ENCODE measurements at places on chromosomes 5 and 9.

DNA sequence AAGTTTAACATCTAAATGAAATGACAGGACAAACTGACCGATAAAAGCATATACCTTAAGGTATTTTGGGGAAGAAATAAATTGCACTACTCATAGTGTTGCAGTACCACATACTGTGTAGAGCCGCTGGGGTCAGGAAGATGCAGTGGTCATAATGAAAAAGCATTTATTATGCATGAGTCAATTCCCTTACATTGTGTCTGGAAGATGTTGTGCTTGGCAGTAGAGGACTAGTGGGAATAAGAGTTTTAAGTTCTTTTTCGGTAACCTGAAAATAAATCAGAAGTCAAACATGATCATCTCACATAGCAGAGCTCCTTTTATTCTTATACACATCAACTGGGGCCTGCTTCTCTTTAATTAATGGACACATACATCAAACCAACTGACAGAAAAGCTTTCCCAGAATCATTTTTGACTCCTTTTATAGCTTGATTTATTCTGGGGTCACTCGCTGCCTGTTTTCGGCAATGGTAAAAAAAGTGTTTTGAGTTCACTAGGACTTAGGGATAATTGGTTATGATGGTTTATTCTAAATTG is 262.5 kb upstream of the CHD1 start:
- no peak for DNase-seq

DNA sequence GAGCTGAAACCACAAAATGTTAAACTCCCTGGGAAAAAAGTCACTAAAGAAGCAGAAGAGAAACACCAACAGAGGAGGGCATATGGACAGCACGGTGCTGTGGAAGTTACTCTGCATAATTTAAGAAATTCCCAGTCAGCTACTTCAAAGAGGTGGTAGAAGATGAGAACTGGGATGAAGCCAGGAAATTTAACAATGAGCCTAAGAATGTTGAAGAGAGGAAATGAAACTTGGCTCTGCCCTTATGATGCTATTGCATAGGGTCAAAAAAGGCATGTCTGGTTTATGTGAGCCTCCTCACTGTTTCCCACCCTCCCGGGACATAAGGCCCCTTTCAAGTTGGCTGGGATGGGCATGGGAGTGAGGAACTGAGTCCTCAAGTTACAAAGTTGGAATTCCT is 25.4 kb upstream of the SNX18 start:
- DNase-seq: no peak

DNA sequence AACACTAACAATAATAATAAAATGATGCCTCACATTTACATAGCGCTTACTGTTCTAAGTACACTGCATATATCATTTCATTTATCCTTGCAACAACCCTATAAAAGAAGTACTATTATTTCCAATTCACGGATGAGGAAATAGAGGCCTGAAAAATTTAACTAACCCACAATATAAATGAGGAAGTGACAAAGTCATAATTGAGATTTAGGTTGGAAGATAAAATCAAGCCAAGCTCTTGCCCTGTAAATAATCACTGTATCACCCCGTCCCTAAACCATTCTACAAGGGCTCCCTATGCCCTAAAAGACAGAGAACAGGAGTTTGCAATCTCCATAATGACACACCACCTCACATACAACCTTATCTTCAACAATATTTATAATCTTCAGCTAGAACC is 49.6 kb downstream of the STRBP start:
- no peak for DNase-seq

GRCh38 chr5:132277971-132278853 is 16.0 kb upstream of the SLC22A4 start:
- DNase-seq: no peak

DNA sequence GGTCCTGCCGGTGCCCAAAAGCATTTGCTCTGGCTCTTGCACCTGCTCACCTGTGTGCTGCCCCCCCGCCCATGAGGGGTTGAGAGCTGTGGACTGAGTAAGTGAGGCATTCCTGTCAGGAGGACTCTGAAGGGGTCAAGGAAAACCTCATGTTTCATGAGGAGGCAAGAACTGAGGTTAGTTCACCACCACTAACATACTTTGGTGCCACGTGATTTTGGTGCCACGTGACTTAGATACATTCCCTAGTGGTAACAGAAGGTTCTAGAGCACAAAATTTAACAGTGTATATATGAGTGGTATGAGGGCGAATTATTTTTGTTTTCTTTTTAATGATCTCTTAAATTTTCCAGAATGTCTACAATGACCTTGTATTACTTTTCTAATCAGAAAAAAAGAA is 6.3 kb upstream of the IL12B start:
- no peak for DNase-seq

GRCh38 chr9:89379508-89380115 is 61.3 kb downstream of the SECISBP2 start:
- no peak for DNase-seq

DNA sequence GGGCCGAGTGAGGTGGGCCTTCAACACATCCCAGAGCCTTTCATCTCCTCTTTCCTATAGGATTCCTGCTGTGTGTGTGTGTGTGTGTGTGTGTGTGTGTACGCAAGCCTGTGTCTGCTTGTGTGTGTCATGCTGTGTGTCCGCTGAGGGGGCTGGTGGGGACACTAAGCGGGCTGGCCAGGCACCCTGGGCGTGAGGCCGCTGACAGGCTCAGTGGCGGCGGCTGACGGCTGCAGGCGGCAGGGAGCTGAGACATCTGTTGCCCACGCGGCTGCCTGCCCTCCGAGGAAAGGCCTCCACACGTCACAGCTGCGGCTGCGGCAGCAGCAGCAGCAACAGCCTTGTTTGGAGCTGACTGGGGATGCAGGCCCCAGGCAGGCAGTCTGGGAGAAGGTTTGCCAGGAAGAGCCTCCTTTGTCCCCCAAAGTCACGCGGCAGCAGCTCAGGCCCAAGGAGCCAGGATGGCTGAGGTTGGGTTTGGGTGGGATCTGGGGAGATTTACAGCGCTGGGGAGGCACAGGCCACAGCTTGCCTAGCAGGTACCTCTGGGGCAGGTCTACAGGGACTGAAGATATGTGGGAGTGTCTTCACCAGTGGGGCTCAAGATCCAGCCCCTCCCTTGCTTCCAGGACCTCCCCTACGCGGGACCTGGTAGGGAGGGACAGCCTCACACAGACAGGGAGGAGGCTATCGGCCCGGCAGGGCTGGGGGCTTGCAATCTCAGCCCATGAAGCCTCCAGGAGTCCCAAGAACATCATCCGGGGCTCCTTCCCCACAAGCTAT is 1.8 kb downstream of the PDLIM4 start:
- DNase-seq: no peak

- DNase-seq: no peak
Measured at GRCh38 chr5:776862-777711, 7.4 kb downstream of the ZDHHC11B start.

DNA sequence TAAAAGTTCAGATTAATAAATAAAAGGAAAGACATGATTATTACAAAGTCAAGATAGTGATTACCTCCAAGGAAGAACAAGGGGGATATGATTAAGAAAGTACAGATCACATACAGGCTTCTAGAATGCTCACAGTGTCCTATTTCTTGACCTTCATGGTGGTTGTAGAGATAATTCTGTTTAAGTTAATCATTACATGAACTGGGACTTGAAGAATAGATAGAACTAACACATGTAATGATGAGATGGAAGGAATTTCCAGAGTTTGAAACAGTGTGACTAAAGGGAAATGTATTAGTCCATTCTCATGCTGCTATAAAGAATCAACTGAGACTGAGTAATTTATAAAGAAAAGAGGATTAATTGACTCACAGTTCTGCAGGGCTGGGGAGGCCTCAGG is 72.7 kb downstream of the LURAP1L start:
- DNase-seq: no peak

- DNase-seq: no peak
Measured at GRCh38 chr9:129838707-129839259, 3.5 kb downstream of the USP20 start.

- DNase-seq: no peak
Measured at GRCh38 chr9:113621980-113622379, 158.5 kb downstream of the RGS3 start.

GRCh38 chr9:3045153-3045552 is 201.3 kb upstream of the PUM3 start:
- DNase-seq: no peak

GRCh38 chr9:36888551-36888950 is 145.5 kb downstream of the PAX5 start:
- no peak for DNase-seq

- DNase-seq: no peak
Measured at GRCh38 chr9:129750013-129750638, 2.7 kb downstream of the PTGES start.

GRCh38 chr5:114319821-114320220 is 42.0 kb upstream of the KCNN2 start:
- no peak for DNase-seq

- no peak for DNase-seq
Measured at GRCh38 chr9:123408313-123409262, 52.6 kb downstream of the CRB2 start.

GRCh38 chr5:1511651-1512540 is 11.9 kb downstream of the LPCAT1 start:
- no peak for DNase-seq

- DNase-seq: no peak
Measured at GRCh38 chr5:175922192-175922885, 45.8 kb downstream of the THOC3 start.

- DNase-seq: no peak
Measured at GRCh38 chr5:143244000-143244736, 159.3 kb downstream of the NR3C1 start.

- no peak for DNase-seq
Measured at GRCh38 chr5:112417931-112418658, 982 bp downstream of the EPB41L4A start.

DNA sequence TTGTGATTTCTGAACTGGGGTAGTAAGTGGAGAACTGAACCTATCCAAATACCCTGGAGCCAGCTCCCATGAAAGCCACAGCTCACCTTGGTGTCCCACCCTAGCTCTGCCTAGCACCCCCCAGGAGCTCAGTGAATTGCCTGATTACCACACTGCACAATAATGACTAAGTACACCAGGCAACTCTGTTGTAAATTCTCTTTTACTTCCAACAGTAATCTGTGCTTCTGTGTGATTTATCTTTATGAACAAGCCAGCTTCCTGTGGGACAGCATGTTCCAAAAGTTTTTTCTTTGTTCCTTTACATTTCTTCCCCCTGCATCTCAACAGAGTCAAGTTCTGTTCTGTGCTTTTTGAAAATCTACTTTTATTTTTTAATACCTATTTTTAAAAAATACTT is 22.1 kb upstream of the GRPEL2 start:
- no peak for DNase-seq

- no peak for DNase-seq
Measured at GRCh38 chr5:56460681-56461191, 227.6 kb upstream of the ANKRD55 start.
